ENCODE measurements at places on chromosomes 5 and 9.
A peak's percentile ranks its signal among the peaks of the same experiment; 100 is the strongest.

- DNase-seq: no peak
These were observed 12.4 kb downstream of the SLC36A1 start for GRCh38 chr5:151459680-151460324.

DNA sequence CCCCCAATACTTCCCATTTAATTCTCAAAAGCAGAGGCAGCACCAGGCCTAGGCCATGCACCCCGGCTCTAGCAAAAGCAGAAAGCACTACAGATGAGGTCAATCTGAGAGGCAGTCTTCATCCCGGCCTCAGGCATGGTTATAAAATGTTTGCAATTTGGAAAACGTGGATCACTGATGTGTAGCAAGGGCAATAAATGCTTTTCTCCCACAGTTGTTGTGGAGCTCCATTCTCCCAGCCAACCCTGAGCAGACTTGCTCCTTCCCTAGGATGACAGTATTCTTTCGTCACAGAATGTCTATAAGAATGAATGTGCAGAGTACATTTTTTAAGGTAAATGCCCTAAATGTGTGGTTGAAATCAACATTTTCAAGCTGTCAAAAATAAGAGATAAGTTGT, 157.3 kb upstream of the DAPK1 start:
- DNase-seq: no peak

DNA sequence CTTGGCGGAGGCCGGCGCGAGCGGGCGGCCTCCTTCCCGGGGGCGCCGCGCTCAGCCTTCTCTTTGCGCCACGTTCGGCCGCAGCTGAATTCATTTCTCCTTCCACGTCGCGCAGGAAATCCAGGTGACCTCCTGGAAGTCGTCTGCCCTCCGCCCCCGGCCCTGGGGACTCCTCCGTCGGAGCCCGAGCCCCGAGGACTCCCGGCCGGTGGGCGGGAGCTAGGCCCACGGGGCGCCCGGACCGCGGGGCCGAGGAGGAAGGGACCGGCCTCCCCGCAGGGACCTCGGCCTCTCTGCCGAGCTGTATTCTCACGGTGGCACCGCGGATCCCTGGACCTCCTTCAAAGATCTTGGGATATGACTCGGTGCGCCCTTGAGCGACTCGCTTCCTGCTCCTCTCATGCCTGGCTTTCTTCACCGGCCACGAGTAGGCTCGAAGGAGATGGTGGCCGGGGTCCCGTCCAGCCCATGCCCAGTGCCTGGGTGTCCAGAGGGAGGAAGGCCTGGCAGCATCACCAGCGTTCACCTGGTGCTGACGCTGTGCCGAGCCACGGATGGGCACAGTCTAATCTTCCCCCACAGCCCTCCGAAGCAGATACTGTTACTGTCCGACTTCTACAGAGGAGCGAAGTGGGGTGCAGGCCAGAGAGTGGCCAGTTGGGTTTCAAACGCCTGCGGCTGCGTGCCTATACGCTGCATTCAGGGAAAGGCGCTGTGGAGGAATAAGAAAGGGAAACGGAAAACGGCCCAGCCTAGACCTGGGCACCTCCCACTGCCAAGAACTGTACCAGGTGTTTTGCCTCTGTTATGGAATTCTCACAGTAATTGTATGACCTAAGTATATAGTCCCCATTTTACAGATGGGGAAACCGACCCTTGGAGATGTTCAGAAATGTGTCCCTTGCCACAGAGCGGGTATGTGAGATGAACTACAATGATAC, 47.3 kb downstream of the PAX5 start:
- DNase-seq: no peak

GRCh38 chr9:70935856-70936255, 185.6 kb downstream of the TRPM3 start:
- DNase-seq: no peak

DNA sequence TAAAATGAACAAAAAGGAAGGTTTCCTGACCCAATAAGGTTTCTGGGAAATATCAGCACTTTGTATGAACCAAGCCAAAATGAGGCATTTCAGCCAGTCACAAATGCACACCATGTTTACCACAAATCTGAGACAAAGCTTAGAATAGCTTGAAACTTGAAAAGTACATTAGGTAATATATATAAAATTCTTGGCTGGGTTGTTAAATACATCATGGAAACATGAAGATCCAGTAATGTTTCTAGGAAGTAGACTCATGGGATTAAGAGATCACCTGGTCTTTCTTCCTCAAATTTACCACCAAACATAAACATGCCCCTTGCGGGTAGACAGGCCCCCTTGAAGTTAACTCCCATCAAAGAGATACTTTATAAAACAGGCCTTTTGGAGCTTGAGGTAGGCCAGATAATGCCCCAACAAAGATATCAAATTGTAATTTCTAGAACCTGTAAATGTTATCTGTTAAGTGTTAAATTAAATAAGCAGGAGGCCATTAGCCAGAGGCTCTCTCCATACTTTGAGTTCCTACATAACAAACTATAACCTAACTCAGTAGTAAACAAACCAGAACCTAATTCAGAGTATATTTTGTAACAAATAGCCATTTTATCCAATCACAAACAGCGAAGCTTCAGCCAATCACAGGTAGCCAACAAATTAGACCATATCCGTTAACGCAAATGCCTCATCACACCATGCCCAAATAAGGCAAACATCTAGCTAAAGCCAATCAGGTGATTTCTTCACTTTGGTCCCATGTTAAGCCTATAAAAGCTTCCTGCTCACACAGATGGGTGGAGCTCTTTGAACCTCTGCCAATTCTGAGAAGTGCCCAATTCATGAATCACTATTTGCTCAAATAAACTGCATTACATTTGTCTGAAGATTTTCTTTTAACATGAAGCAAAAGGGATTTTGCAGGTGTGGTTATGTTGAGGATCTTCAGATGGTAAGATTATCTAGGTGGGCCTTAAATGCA, 127.9 kb upstream of the TARS1 start:
- no peak for DNase-seq

DNA sequence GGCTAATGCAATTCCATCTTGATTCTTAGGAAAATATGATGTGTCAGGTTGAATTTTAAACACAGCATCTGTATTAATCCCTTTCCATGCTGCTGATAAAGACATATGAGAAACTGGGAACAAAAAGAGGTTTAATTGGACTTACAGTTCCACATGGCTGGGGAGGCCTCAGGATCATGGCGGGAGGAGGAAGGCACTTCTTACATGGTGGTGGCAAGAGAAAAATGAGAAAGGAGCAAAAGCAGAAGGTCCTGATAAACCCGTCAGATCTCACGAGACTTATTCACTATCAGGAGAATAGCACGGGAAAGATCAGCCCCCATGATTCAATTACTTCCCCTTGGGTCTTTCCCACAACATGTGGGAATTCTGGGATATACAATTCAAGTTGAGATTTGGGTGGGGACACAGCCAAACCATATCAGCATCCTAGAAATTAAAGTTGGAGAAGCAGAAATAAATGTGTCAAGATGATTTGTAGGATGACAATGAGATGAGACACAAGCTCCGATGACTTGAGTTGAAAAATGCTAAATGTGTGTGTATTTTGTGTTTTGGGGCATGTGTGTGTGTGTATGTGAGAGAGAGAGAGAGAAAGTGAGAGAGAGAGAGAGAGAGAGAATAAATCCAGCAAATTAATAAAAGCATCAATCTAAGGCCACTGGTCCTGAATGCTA, 48.5 kb upstream of the ANKRD55 start:
- no peak for DNase-seq

DNA sequence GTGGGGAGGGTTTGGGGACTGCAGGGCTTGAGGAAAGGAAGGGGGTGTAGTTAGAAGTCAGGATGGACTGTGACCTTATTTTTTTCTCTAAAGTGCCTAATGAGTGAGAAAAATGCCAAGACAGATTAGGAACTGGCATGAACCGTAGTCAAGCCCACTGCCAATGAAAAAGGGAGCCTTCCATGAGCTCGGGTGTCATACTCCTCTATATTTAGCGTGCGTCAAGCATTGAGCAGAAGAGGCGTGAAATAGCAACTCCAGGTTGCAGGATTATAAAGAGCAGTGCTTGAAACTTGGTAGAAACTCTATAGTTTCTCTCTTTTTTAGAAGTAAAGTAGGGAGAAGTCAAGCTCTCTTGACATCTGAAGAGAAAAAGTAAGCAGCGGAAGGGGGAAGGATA, 1.8 kb downstream of the SGCD start:
- no peak for DNase-seq

DNA sequence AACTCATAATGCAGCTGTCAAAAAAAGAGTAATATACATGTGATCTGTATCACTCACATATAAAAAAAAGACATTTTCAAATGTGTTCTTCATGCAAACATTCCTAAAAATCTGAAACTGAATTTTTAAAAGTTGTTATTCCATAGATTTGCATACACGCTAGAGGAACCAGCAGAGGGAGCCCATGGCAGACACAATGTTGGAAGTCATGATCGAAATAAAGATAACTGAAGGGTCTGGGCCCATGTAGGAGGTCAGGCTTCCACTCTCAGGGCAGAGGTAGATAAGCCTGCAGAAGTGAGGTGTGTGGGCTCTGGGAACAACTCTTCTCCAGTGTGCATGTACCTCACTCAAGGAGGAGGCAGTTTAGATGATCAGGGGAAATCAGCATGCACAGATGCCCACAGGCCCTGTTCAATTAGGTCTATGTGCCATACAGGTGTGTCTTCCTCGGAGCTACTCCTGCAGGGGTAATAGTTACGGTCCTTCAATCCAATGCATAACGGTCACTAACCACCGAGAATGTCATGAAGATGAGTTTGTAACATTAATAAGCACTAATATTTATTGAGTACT, 208.6 kb downstream of the EPB41L4A start:
- DNase-seq: peak; percentile 3

- DNase-seq: no peak
These were observed 21.5 kb upstream of the ZBTB34 start for GRCh38 chr9:126838895-126839294.

DNA sequence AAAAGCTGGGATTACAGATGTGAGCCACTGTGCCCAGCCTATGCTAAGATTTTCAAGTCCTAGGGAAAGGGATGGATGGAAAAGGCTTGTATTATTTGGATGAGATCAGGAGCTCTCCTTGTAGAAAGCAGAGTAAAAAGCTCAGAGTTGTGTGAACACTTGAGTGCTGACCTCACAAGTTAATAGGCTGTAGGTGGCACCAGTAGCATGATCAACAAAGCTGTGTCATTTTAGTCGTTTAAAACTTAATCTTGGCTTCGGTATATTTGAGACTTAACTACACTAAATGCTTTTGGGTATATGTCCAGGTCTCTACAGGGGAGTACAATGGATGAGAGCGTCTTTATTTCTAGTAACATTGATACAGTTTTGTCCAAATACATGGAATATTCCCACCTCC, 264.2 kb downstream of the TMEM38B start:
- DNase-seq: no peak

- no peak for DNase-seq
These were observed 236.2 kb upstream of the WWC1 start for GRCh38 chr5:168055141-168055683.

- no peak for DNase-seq
These were observed 12.8 kb upstream of the DDX41 start for GRCh38 chr5:177529247-177530203.

DNA sequence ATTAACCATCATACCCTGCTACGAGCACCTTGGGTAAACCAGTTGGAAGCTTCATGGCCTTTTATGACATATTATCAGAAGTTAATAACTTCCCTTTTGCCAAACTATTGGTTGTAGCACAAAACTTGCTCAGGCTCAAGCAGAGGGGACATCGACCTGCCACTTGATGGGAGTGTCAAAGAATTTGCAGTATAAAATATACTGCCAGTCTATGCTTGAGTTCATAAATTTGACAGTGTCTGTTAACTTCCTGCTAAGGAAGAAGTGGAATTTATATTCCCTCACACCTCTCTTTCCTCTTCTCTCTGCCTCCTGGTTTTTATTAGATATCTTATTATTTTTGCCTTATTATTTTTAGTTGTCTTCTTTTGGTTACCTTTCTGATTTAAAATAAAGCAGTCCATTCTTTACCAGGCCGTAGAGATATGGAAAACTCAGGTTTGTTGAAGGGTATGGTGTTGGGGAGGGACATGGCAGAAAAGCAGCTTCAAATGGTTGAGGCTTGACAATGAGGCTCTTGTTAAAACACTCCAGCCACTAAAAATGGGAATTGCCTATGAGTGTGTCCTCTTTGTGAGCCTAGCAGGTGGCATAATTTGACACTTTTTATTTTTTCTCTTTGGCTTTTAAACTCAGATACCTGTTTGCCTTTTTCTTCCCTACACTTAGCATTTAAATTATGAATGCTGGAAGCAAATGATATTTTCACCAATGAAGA, 298.0 kb downstream of the DOCK8 start:
- no peak for DNase-seq

GRCh38 chr5:149133795-149134777, 7.2 kb upstream of the ABLIM3 start:
- DNase-seq: no peak

- DNase-seq: no peak
These were observed 51.7 kb upstream of the NFIB start for GRCh38 chr9:14365670-14366069.

- no peak for DNase-seq
These were observed 53.4 kb upstream of the SUB1 start for GRCh38 chr5:32531885-32532520.

GRCh38 chr9:86042199-86042978, 57.0 kb downstream of the GOLM1 start:
- no peak for DNase-seq

GRCh38 chr5:34043099-34043876, at the start of gene C1QTNF3:
C1QTNF3 (minus strand) TSS chr5:34043213; CDS start chr5:34043125, 88 bp downstream.
- DNase-seq: no peak

GRCh38 chr5:73966451-73966850, 340.5 kb downstream of the ARHGEF28 start:
- no peak for DNase-seq

DNA sequence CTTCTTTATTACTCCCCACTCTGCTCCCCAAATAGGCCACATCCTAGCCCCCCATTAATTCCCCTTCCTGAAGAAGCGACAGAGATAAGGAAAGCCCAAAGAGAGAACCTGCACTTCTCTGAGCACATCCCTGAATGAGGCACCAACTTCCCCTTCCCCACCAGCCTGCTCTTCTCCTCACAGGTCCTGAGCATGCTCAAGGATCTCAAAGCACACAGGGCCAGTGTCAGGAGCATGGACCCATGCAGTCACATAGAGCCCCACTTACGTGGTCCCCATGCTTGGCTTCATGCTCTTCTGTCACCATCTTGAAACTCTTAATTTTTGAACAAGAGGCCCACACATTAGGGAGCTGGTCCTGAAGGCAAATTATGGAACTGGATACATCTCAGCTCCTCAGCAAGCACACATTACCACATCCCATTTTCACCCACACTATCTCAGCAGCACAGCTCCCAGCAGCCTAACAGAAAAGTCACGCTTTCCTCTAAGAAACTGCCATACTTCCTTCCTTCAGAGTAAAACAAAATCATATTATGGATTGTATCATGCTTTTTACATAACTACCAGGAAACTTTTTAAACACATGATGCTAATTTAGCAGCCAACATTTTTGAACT, 99.8 kb downstream of the NFIB start:
- DNase-seq: no peak

All from substantia nigra (tissue), 51 donors.